ENCODE measurements at places on chromosomes 6 and 20.

DNA sequence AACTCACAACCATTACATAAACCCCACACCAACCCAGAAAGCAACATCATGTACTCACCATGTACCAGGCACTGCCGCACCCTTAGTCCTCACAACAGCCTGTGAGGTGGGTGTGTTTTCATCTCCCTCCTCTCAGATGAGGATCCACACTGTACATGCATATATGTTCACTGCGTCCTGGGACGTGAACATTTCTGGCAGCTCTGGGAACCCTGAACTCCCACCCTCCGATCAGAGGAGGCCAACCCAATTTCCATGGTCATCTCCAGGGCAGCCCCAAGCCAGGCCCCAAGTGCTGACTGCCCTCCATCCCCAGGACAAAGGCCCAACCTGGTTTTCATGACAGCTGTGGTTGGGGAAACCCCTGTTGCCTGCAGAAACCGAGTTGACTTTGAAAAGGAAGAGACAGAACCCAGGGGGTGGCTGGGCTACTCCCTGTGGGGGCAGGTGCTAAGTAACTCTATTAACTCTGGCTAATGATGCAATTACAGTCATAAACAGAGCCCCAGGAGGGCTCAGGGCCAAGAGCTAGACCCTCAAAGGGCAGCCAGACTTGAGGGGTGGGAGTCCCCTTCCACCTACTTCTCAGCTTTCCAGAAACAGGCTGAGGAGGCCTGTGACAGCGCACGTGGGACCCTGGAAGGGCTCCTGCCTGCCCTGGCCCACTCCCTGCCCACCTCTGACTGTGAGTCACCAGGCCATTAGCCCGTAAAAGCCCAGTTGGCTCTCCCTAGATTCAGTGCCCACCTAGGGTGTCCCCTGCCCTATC is 2.6 kb downstream of the TFEB start:
- no peak for DNase-seq

GRCh38 chr6:11494786-11495564 is 42.6 kb upstream of the TMEM170B start:
- DNase-seq, result no peak

DNA sequence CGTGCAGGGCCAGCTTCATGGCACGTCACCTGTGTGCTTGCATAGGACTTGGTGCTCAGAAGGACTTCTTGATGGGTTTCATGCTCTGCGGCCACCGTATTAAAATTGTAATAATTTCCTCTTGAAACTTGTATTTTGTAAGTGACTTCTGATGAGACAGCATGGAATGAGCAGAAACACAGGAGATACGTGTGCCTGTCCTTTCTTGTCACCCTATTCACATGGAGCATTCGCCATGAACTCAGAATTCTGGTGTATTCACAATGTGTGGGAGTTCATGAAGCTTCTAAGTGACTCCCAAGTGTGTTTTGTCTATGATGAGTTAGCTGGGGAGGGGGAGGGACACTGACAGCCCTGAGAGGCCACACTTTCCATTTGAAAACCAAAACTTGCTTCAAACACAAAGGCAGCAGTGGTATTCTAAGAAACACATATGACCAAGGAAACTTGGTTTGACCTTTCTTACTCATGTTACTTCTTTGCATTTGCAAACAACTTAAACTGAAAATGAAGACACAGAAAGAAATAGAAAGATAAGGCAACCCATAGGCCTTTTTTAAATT is 92.1 kb upstream of the NEDD9 start:
- DNase-seq, result no peak

- no peak for DNase-seq
Measured at GRCh38 chr6:24883618-24884017, 52.1 kb downstream of the RIPOR2 start.

- no peak for DNase-seq
Measured at GRCh38 chr20:19026121-19026878, 186.1 kb upstream of the SLC24A3 start.

All from brain pericyte (primary cell).